ENCODE measurements at places on chromosomes 1 and 21.
A peak's percentile ranks its signal among the peaks of the same experiment; 100 is the strongest.

DNA sequence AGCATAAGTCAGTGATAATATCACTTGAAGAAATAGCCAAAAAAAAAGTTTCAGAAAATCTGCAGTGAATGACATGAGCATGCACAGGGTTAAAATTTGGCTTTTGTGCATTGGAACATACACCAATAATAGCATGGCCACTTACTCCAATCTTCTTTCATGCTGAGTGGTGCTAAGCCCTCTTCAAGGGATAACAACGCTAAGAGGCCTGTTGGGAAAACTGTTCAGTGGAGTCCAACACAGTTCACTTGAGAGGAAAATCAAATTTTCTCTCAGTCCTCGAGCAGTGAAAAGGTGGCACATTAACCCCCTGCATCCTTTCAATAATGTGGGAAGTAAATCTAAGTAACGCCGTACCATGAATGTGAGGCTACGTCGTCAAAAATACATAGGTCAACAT lies 264.7 kb downstream of the SPATA17 start:
- DNase-seq = no peak

- DNase-seq = no peak
These were observed 384.0 kb downstream of the LTN1 start for GRCh38 chr21:28608646-28609045.

DNA sequence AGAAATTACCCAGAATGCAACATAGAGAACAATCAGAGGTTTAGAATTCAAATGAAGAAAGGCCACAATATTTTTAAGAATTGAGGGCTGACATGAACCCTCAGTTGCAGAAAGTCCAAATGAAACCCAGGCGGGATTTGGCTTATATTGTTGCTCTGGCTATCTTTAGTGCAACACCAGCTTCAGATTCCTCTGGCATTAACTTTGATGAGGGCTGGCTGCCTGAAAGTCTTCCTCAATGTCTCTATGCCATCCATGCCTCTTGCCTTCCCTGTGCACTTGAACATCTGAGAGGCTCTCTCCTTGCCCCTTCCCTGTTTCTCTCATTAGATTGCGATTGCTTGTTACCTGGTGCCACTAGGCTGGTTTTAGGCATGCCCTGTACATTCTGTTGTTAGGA lies 31.2 kb upstream of the DPT start:
- no peak for DNase-seq

DNA sequence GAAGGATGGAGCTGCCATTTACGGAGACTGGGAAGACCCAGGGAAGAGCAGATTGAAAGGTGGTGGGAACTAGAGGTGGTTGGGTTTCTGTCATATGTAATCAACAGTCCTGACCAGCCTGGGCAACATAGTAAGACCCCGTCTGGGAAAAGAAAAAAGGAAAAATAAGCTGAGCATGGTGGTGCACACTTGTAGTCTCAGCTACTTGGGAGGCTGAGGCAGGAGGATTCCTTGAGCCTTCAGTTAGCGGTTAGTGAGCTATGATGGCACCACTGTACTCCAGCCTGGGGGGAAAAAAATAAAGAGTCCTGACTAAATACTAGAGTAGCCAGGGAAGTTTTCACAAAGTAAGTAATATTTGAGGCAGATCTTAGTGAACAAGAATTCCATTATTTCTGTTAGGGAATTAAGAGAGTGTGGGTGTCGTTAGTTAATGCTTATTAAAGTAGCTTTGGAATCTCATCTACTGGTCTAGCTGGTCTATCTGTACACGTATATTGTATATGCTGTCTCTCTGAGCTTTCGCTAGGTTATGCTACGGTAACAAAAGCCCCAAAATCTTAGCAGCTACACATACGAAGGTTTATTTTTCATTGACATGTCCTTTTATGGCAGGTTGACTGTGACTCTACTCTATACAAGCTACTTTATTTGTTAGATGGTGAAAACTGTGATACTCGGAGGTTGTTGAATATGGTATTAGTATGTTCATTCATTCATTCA lies 4.4 kb downstream of the NBPF1 start:
- DNase-seq = no peak

- DNase-seq = peak; percentile 26
These were observed 16.8 kb downstream of the TNFSF4 start for GRCh38 chr1:173190101-173190936.

- no peak for DNase-seq
These were observed 1.7 kb upstream of the EPS15 start for GRCh38 chr1:51520700-51521248.

- no peak for DNase-seq
These were observed 663 bp downstream of the ATP13A2 start for GRCh38 chr1:17011092-17011438.

GRCh38 chr21:45280969-45281368 lies 6.7 kb downstream of the POFUT2 start:
- no peak for DNase-seq

- no peak for DNase-seq
These were observed 215.0 kb downstream of the DAB1 start for GRCh38 chr1:57208741-57209302.

- peak; percentile 94 for DNase-seq
These were observed 539 bp downstream of the ATP8B2 start for GRCh38 chr1:154325583-154326545.

DNA sequence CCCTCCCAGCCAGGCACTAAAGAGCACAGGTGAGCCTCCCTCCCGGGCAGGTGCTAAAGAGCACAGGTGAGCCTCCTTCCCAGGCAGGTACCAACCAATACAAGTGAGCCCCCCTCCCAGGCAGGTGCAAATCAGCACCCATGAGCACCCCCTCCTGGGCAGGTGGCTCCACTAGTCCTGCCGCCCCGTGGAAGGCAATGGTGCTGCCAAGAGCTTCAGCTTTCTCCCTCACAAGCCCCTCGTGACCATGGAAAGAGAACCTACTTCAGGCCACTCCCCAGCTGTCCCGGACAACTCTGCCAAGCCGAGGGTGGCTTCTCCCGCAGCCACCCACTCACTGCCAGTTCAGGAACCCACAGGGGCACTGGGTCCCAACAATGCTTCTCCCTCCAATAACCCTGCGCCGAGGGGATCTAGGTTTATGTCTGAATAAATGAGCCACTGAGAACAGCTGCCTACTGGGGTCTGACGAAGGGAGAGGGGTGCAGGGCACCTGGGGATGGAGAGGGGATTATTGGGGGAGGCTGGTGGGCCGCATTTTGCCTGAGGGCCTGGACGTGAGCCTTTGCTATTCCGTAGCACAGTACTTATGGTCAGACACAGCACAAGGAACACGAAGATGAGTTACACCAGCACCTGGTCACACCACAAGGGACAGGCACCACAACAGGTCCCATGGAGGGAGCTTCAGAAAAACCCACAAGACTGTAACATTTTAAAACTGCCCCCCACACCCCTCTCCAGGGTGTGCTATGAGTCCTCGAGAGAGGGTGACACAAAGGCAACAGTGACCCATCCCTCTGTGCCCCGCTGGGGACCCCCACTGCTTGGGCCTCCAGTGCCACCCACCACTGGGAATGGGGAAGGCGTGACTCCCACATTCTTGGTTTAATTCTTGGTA lies 46.3 kb downstream of the PRDM15 start:
- DNase-seq = no peak

GRCh38 chr1:115074839-115075534 lies 14.3 kb downstream of the TSPAN2 start:
- DNase-seq = no peak

DNA sequence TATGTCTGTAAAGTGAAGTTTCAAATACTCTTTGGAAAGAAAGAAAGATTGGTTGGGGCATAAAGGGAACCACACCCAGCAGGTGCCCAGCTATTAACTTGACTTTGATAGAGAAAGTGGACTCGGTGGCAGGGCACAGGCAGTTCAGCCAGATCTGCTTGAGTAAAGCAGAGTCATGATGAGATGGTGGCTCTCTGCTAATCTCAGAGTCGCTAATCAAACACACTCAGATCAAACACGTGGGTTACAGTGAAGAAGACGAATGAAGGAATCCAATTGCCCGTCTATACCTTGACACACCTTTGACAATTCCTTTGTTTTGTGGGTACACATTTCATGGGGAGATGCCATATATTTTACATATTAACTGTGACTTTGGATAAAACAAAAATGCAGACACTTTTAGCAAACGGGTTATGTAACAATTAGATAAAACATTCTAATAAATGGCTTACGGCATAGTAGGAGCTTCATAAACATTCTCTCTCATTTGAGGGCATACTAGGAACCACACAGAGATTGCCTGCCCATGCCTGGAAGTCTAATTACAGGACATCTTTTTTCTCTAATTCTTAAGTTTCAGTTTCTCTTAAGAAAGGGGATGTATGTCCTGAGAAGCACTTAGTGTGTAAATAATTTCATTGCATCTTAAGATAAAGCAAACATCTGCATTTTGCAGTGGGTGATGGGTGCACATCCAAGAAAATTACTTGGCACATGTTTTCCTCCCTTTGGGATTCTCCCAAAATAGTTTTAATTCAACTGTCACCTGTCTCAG lies 7.2 kb downstream of the CBR1 start:
- DNase-seq = no peak

DNA sequence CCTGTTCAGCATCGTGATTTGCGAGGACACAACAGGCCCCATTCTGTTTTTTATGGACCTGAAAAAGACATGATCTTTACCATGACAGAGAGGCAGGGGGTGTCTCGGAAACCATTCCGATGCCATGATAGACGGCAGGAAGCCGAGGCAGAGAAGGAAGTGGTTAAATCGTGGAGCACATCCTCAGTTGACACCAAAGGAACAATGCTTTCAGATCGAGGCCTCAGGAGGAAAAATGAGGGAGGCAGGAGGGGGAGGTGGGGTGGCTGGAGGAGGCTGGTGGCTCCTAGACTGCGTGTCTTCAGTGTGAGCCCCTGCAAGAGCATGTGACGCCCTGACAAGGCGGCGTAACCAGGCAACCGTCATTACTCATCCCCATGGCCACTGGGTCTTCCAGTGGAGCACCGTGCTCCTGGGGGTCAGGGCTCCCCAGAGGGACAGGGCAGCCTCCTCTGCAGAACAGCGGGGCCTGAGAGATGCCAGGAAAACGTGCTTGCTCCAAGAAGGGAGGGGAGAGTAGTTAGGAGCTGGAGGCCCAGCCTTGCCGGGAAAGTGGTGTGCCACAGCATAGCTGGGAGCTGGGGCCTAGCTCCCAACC lies 172.8 kb upstream of the TMEM51 start:
- no peak for DNase-seq

- DNase-seq = no peak
These were observed 1.5 kb upstream of the KRTAP10-6 start for GRCh38 chr21:44593598-44594405.

DNA sequence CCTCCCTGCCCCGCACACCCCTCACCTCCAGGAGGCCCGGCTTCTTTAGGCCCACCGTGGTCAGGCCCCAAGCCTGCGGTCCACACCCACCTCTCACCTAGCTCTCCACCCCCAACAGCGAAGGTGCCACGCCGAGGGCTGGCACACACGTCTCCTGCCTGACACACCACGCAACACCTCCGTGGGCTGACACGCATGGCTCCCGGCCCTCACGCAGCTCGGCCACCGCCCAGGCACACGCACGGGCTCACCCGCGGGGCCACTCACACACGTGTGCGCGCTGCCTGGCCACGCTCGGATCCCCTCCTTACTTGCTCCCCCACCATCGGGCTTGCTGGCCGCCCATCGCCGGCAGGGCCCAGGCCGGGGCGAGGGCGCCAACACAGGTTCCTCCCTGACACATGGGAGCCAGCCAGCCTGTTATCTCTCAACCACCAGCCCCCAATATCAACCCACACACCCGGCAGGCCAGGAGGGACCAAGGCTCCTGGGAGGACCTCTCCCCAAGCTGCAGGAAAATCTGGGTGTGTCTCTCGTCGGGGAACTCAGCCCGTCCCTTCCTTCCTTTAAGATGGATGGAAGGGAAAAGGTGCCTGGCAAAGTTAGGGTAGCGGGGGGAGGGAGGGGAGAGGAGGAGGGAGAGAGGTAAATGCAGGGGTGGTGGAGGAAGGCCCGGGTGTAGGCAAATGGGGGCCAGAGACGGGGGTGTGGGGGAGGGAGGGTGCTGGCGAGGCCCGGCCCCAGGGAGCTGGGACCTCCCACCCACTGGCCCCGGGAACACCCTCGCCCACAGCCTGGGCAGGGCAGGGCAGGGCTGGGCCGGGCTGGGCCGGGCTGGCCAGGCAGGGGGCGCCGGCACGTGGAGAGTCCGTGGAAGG lies 546 bp downstream of the ELOVL1 start:
- peak; percentile 89 for DNase-seq

DNA sequence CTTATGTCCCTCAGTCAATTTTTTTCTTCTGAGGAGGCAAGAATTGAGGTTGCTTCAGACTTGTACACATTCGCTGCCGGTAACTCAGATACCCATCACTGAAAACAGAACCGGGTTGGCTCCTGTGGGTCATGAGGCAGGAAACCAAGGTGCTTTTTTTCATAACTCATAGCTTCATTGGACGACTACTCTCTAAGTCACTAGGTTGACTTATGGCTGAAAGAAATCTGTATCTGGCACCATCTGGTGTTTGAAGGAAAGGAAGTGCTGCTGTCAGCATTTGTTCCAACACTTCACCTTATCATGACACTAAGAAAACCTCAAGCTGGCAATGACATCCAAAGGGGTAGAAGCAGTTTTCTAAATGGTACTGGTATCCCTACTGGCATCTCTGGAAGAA lies 82.3 kb downstream of the TBX19 start:
- DNase-seq = no peak

GRCh38 chr1:248622570-248623001 lies 12.3 kb downstream of the OR2T11 start:
- DNase-seq = peak; percentile 66

- no peak for DNase-seq
These were observed 4.2 kb downstream of the ST6GALNAC5 start for GRCh38 chr1:76871355-76871974.

DNA sequence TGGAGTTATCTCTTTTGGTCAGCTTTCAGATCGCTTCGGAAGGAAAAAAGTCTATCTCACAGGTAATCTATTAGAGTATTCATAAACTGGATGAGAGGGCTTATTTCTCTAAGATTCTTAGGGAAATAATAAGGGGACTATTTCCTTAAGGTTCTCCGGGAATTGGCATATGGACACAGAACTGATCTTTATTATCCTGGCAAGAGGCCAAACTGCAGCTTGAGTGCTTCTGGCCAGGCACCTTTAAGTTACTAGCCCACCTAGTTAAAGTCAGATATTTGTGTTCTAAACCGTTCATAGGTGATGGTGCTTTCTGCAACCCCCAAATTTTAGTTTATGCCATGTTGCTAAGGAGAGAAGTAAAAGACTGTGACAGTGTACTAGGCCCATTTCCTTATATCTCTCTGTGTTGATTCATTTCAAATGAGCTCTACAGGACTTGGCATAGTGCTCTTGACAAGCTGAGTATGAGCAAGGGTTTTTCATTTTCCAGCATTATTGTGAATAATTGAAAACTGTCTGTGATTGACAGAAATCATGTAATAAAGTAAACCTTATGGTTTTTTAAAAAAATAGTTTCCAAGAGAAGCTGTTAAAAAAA lies 43.4 kb downstream of the SLC22A15 start:
- DNase-seq = no peak

Data from GM03348 (cell line).